ENCODE measurements at places on chromosomes 1 and 21. TPM values are rescaled to one million over a fixed set of nuclear protein-coding genes. Genes with fewer than 3 reads are reported as not detected.

ILDR2 gene
- total RNA-seq, result 0.91 TPM

BCAS2 gene
- total RNA-seq, result 30.7 TPM

DNA sequence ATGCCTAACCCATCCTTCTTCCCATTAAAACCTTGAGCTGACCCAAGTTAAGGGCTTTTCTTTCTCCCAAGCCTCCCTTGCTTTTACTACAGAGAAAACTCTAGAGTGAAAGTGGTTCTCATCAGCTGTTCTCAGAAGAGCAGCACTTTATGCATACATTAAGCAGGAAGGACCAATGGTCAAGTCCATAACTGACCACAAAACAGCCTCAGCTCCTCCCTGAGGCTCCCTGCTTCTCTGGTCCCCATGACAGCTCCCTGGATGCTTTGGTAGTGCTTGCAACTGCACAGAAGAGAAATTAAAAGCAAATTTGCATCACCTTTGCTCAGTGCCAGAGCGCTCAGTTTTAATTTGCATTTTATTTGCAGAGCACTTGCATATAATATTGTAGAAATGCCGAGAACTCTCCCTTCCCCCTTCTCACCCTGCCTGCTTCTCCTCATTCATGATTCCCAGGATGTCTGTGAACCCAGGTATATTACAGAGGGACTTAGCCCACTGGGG is 56.1 kb downstream of the LMX1A start:
- H3K27me3 ChIP-seq, result peaks cover 90% of the 10 kb centered on the region
- no peak for DNase-seq
- H3K36me3 ChIP-seq, result no peaks in the 10 kb centered on the region

DNA sequence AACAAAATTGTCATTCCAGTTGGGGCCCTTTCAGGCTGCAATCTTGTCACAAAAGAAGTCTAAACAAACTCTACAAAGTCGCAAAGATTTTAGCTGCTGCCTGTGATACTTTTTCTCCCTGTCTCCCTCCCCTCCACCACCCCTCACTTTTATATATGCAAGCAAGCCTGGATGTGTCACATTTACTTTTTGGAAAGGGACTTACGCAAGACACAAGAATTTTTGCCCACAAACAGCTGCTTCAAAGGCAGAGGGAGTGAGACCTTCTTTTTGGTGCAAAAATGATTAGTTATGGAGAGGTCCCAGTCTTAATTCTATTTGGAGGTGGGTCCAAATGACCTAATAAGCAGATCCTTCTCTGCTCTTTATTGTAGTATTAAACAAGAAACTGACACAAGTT is 22.9 kb upstream of the RALGPS2 start:
- no peaks in the 10 kb centered on the region for H3K4me1 ChIP-seq
- no peak for DNase-seq
- no peak overlapping the region for H3K27ac ChIP-seq
- no peaks in the 10 kb centered on the region for H3K36me3 ChIP-seq

- peaks cover 1% of the 10 kb centered on the region for H3K27me3 ChIP-seq
- H3K4me3 ChIP-seq, result no peak overlapping the region
- peaks cover 10% of the 10 kb centered on the region for H3K4me1 ChIP-seq
- H3K27ac ChIP-seq, result no peak overlapping the region
- no peak for DNase-seq
These were observed 10.5 kb upstream of the TNFRSF25 start for GRCh38 chr1:6476483-6476882.

DNA sequence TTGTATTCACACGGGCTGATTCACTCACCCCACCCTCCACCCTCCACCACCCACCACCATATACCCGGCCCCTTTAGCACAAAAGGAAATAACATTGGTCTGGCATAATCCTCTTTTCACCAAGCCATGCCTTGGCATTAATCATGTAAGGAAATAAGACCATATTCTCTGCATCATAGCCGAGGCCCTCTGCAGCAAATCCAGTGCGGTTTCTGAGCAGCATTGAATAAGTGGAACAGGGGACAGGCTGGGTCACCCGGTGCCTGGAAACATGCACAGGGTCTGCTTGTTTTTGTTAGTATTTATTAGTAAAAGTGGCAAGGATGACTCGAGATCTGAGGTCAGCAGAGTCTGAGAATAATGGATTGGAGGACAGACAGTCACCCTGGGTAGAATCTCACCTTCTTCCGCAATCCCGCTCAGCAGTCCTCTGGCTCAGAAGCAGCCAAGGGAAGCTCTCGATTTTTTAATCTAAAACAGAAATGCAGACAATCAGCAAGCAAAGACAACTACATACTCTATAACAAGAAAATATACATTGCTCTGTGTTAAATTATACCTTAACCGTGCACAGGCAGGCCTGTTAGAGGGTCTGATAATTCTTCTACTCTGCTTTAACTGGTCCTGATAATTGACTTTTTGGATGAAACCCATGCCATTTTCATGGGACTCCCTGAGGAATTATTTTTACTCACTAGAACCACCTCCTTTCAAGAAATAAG is 52.4 kb upstream of the CDC42BPA start:
- no peaks in the 10 kb centered on the region for H3K27me3 ChIP-seq
- H3K4me3 ChIP-seq, result peak overlapping the region; percentile 1
- H3K36me3 ChIP-seq, result no peaks in the 10 kb centered on the region
